Fibroblast of mammary gland (primary cell): ENCODE measurements at places on chromosomes 7 and 10.

DNA sequence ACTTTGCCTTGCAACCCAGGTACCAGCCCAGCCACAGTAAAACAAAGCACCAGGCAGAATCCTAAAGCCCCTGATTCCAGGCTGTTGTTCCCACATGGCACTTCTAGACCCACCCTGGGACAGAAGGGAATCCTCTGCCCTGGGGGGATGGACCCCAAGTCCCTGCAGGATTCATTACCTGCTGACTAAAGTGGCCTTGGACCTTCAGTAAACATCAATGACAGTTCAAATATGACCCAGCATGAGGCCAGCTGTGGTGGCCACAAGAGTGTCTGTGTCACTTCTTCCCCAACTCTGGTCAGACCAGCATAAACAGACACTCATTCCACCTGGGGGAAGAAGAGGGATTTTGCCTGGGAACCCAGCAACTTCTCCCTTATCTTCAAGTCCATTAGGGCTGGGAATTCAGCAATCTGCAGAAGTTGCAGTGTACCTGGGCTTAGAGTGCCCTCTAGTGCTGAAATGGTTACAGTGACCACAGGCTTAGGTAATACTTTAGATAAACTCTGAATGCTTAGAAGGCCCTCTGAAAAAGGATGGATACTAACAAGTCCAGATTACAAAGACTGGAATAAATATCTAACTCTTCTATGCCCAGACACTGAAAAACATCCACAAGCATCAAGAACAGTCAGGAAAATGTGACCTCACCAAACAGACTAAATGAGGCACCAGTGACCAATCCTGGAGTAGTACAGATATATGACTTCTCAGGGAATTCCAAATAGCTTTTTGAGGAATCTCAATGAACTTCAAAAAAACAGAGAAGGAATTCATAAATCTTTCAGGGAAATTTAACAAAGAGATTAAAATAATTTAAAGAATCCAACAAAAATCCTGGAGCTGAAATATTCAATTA, 108.5 kb upstream of the TMEM168 start:
- peak; percentile 77 for DNase-seq

- DNase-seq: no peak
These were observed 304.8 kb downstream of the GLRX3 start for GRCh38 chr10:130440971-130441370.

DNA sequence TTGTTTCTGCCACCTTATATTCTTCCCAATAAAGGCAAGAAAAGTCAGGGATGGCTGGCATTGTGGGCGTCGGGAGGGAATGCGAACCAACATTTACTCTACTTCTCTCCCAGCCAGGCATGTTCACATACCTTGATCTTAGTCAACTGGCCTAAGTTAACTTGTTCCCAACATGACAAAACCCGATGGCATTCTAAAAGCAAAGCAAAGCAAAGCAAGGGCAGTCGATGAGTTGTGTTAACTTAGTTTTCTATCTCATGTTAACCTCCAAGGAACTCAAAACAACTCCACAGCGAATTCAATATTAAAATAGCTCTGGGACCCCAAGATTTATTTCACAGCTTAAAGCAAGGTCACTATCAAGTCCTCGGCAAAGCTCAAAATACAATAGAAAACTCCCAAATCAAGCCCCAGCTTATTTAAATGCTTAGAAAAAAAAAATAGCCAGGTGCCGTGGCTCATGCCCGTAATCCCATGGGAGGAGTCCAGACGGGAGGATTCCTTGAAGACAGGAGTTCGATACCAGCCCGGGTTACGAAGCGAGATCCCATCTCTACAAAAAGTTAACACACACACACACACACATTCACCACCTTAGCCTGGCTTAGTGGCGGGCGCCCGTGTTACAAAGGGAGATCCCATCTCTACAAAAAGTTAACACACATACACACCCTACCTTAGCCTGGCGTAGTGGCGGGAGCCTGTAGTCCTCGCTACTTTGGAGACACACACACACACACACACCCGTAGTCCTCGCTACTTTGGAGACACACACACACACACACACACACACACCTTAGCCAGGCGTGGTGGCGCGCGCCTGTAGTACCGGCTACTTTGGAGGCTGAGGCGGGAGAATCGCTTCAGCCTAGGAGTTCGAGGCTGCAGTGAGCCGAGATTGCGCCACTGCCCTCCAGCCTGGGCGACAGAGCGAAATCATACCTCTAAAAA, 901 bp upstream of the CCNY start:
- peak; percentile 22 for DNase-seq

DNA sequence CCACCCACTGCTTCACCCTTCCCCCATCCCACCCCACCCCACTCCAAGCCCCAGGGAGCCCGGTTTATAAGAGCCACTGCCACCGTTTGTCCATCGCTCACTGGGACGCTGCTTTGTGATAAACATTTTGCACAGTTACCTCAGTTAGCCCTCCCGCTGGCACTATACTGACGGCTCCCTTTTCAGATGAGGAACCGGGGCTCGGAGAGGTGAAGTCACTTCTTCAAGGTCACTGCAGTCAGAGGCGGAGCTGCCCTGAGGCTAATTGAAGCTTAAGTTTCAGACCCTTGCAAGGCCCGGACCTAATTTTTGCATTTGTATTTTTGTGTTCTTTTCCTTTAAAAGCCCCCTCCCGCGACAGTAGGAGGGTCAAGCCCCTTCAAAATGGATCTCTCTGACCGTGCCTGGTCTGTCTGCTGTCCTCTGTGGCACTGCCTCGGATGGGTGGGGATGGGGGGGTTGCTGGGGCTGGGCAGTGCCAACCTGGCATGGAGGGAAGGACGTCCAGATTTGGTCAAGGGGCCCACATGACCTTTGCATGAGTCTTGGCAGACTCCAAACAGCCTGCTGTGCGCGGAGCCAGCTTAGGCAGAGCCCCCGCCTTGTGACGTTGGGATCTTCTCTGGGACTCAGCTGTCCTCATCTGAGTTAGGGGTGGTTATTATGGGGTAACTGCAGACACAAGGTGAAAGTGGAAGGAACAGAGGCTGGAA, 17.7 kb upstream of the NODAL start:
- DNase-seq: no peak

DNA sequence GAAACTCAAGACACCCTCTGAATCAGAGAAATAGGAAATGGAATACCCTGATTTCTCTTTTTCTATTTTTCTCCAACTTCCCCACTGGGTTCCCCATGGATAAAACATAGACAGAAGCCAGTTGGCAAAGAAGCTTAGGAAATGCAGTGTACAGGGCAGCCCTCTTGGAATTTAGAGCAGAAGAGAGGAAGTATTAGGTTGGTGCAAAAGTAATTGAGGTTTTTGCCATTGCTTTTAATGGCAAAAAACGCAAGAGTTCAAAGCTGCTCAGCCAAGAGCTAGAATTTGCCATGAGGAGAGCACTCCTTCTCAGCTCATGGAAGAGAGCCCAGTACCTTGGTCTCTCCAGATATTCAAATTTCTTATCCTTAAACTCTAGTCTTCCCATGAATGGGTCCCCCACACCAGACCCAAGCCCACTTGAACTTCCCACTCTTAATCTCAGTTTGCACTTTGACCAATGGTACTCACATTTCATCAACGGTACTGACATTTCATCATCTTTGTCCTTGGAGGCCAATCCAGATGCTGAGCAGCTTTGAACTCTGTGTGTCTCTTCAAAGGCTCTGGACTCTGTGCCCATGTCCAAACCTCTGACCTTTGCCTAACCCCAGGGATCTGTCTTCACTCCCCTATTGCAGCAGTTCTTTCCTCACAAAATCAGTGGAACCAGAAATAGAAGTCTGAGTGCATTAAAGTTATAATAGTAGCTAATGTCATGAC, 73.2 kb upstream of the PPP1R3C start:
- DNase-seq: no peak

- no peak for DNase-seq
These were observed 191.5 kb downstream of the MGMT start for GRCh38 chr10:129658376-129659072.

GRCh38 chr7:100570954-100571828, 2.5 kb downstream of the SAP25 start:
- DNase-seq: no peak

DNA sequence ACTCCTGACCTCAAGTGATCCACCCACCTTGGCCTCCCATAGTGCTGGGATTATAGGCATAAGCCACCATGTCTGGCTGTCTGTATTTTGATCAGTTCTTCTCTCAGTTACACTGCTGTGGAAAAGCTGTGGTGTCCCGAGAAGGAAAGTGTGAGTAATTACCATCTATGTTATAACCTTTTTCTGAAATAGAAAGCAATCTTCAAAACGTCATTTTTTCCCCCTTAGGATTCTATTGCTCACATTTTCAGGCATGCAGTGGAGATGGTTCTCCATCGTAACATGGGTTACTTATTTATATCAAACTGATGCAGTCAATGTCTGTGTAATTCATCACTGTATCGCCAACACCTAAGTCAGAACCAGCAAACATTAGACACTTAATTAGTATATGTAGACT, 103.5 kb upstream of the FAM3C start:
- no peak for DNase-seq

DNA sequence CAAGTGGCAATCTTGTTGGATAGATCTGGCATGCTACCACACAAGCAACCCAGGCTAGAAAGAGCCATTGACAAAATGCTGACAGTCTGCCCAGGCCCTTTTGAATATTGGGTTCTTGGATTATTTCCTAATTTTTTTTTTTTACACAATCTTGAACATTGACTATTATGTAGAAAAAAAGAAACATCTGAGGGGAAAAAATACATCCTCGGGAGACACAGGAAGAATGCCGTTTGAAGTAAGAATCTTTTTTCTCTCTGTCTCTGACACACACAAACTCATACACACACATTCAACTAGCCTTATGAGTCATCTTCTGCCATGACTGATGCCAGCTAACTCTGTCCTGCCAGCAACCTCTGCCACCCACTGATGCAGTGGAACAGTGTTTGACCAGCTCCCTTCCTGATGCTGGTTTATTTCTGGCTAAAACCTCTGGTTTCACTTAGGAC, 47.2 kb downstream of the SORBS1 start:
- DNase-seq: peak; percentile 47

DNA sequence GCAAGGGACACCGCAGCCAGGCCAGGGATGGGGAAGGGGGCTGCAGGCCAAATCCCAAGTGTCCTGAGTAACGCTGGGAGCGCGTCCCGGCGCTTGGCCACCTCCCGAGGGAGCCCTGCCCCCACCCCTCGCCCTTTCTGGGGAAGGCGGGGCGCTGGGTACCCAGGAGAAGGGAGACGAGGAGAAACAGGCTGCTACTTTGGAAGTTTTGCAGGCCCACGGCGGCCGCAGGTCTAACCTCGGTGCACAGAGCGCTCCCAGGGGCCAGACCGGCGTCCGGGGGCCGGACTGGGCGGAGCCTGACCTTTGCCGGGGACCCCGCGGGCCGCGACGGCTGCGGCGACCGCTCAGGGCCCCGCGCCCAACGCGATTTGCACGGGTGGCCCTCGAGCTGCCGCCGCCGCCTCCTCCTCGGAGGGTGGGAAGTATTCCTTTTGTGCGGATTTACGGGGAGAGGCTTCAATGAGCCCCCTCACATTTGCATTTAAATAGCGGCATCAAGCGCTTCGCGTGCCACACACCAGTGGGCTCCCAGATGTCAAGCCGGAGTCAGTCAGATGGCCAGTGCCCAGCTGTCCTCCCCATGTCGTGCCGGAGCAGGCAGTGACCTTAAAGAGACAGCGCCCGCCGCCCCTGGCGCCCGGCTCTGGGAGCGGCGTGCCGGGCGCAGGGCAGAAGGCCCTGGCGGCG, 3.0 kb upstream of the EBF3 start:
- DNase-seq: no peak

GRCh38 chr10:26717476-26717875, 20.0 kb downstream of the PDSS1 start:
- no peak for DNase-seq

DNA sequence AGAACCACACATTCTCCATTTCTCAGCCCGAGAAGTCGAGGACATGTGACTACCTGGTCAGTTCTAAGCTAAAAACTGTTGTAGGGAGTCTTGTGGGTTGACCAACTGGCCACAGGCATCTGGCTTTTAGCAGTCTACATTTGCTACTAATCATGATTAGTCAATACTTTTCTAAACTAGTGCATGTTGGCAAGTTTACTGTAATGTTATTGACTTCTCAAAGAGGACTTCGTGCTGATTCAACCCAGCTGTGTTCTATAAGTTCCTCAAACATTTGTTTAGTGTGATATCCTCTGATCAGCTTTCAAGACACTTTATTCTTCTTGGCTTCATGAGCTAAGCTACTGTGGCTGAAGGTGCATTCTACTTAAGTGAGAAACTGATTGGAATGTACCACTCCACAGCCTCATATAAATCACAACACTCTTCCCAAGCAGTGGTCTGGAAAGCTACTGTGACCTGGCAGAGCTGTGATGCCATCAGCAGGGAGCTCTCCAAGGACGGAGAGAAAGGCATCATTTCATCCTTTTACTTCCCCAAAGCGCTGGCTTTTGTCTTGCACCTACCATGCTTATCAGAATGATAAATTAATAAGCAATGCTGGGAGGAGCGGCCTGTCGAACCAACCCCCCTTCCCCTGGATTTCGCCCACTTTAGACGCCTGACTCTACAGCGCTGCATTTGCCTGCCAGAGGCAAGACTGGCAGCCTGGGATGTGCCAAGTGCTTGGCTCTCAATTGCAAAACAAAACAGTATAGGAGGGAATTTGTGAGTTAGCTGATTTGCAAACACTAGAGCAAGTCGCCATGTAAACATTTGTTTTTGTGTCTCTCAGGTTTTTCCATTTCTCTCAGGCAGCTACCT, 206.7 kb upstream of the PLXNA4 start:
- DNase-seq: peak; percentile 97

DNA sequence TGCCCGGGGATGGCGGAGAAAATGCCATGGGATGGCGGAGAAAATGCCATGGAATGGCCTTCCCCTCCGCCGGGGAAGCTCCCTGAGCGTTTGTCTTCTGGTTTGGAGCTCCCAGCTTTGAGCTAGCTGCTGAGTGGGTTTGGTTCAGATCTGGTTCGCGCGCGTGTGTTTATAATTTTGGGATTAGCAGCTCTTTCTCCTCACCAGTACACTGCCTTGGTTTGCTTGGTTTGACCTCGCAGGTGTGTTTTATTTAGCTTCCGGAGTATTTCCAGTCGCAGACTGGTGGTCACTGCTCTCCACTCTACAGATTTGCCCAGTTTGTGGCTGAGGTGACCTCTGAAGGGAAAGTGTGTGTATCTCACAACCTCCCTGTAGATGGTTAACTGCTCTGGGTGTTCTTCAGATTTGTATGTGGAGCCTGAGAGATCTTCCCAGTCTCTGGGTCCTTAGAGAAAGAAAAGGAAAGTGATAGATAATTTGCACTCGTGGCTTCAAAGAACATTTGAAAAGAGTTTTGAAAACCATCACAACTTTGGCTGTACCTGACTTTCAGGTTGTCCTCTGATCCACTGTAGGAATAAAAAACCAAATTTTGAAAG, 597 bp downstream of the ZNF277 start:
- no peak for DNase-seq
